ENCODE measurements at places on chromosomes 5 and 9.

GRCh38 chr5:58326022-58326421, 133.9 kb downstream of the PLK2 start:
- DNase-seq, result no peak

DNA sequence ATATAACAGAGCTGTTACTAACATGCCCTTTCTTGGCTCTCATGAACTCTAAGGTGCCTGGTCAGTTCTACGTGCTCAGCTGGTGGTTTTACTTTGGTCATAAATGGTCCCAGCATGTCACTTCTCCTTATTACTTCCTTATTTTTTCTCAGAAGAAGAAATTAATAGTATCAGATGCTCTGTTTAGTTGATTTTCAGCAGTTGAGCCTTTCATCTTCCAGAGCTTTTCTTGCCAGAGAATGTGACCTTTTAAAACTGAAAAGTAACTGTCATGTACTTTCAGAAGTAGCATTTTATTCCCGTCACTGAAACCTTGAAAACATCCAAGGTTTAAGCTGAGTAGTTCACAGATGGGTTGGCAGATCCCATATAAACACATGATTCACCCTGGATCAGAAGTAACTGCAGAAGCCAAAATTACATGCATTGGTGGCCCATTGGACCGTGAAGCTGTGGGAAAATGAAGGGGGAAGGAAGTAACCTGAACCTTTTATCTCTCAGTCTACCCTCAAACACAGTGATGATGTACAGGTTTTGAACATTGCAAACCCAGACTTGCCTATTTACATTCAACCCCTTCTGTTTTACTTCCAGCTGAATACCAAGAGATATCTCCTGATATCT, 50.5 kb downstream of the HACD4 start:
- DNase-seq, result no peak

DNA sequence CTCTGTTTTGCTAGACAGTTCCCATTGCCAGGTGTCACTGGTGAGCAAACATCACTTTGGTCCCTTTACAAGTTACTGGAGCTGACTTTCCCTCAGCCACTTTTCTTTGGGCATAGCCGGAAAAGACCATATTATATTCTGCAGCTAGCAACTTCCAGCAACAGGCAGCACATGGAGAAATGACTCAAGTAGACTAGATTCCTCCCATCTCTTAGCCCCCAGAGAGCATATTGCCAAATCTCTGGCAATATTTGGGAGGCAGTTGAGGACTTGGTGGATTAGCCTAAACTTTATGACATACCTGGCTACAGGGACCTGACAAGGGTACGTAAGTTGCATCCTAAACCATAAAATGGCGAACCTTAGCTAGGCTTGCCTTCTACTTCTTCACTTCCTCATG, 204.7 kb upstream of the MPDZ start:
- DNase-seq, result no peak

DNA sequence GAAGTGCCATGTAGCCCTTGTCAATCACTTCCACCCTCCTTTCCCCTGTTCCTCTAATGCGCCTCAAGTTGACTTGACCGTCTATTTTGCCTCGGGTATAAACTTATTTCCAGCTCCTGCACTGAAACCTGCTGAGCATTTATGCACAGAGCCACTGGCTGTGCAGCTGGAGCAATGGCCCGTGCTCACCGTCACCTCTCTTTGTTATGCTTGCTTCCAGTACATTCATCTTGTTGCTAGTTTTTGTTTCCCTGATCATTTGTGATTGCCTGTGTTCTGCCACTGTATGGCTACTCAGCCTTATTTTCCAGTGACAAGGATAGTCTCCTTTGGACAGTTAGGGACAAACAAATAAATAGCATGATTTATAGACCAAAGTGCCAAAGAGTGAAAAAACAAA, 183.1 kb upstream of the C9orf72 start:
- no peak for DNase-seq

DNA sequence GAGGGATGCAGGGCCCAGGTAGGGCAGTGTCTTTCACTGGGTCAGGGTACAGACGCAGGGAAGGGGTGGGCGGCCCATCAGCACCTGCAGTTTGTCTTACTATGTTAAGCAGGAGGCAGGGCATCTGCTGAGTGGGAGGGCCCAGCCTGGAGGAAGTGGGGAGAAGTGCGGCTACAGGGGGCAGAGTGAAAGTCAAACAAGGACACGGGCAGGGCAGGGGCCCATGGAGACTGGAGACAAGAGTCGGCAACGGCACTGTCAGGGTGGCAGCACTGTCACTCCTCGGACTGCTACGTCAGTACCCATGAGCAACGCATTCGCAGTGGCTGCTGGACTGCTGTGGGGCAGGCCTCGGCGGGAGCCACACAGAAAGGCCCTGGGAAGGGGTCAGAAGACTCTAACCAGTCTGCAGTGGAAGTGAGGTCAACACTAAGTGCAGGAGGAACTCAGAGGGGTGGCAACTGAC, 19.7 kb downstream of the CAMSAP1 start:
- no peak for DNase-seq

- no peak for DNase-seq
These were observed 177.2 kb upstream of the TYRP1 start for GRCh38 chr9:12516031-12516430.

Data from DMS153 (cell line).